ENCODE measurements at places on chromosomes 7 and 10.

- no peak for DNase-seq
Observed at GRCh38 chr10:103854265-103854685, 1.1 kb downstream of the SH3PXD2A start.

- no peak for DNase-seq
Observed at GRCh38 chr7:74029089-74029785, 1.3 kb downstream of the ELN start.

DNA sequence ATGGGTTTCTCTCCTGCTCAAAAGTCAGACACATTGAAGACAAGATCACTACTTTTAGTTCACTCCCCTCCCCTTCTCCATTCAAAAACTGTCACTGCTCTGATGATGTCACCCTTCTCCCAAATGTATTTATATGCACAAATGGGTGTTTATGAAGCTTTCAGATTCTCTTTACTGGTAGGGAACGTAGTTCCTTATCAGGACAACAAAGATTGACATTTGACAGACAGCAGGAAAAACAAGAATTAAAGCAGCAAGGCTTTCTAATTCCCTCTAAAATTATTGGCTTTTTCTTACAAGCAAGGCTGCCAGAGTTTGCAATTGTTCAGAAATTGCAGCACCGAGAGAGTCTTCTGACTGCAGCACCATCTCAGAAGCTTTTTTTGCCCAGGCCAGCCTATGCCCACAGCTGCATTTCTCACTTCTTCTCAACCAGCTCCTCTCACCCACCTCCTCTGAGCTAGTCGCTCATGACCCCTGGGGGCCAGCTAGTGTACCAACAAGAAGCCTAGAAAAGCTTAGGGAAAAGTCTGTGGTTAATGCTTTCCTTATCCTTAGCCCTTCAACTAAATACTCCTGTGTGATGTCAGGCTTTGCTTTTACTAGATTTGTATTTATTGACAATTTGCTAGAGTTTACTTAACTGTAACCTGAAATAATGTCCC is 265.1 kb downstream of the HTR7 start:
- DNase-seq, result peak; percentile 24

- no peak for DNase-seq
Observed at GRCh38 chr7:110835218-110835617, 255.7 kb upstream of the LRRN3 start.

GRCh38 chr10:51488766-51489408 is 210.5 kb downstream of the CSTF2T start:
- DNase-seq, result no peak

DNA sequence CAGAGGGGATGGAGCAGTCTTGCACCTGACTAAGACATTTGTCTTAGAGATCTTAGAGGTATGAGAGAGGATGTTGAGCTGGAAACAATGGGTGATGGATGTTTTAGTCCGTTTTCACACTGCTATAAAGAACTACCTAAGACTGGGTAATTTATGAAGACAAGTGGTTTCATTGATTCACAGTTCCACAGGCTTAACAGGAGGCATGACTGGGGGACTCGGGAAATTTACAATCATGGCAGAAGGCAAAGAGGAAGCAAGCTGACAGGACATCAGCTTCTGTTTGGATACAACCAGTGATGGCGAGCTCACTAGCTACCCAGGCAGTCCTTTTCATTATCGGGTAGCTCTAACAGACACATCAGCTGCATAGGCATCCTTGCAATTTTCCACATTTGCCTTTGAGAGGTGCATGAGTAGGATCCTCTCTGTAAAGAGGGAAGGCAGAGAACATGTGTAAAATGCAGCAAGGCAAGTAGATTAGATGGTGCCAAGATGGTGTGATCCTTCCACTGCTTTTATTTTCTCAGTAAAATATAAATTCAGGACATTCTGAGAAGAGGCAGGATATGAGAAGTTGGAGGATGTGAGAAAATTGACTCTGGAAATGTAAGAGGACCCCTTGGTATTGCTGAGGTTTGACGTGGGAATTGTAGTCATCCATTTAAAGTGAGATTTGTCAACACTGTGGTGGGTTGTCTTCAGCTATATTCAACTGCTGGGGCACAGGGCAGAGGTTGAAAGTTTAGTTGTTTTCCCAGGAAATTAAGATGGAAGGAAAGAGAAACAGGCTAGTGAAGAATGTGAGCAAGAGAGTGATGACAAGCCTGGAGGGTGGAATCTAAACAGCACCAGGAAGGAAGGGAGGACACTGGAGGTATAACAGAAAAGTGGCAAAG is 1140.0 kb upstream of the AUTS2 start:
- DNase-seq, result no peak

DNA sequence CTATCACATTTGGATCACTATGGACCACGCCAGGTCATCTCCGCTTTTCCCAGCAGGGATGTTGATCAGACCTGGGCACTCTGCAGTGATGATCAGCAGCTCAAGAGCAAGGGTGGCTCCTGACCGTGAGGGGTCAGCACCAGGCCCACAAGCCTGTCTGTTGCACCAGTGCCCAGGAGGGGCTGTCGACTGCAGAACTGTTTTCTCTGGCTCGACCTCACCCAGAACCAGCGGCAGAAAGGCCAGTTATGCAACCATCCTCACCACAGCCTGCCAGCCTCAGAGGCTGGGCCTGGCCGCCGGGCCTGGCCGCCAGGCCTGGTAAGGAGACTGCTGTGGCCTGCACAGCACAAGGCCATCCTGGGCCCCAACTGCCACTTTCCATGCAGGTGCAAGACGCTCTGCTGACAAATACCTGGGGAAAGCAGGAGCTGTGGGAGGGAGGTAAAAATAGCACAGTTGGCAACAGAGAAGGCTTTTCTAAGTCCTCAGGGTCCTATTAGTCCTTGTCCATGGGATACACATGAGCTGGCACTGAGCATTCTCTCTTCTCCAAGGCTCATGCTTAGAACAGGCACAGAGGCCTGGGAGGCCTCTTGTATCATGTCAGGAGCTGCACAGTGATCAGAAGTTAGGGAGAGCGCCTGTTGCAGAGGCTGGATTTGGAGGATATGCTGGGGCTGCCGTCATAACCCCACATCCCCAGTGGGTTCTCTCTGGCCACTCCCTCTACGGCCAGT is 17.5 kb downstream of the KCNMA1 start:
- no peak for DNase-seq

DNA sequence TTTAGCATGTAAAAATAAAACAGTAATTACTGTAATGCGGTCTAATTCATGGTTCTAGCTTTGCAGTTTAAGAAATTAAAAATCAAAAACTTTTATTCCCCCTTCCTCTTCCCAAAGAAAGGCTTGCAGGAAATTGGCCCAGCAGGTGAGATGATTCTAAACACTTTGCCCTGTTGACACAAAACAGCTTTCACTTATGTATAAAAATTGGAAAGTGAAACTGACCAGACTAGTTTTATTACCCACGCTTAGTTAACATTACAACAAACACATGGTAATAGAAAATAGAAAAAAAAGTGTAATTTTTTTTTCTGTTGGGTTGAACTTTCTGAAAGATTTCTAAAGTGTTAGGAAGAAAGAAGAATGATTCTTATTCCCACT is 1.2 kb upstream of the CCDC6 start:
- no peak for DNase-seq

DNA sequence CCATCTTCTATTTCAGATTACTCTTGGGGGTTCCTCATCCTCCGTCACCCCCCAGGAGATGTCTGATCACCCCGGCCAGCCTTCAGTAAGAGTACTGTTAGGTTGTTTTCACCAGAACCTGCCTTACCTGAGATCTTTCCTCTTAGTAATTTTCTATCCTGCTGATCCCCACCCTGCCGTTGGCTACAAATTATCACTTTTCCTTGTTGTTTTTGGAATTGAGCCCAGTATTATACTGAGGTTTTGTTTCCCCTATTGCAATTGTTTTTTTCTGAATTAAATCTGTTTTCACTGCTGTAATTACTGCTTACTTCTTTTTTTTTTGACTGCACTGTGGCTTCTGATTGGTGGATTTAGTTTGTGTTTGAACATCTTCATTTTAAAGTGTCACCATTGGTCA is 14.7 kb downstream of the SPAM1 start:
- DNase-seq, result no peak

- DNase-seq, result no peak
Observed at GRCh38 chr10:97685395-97685958, 1.6 kb downstream of the AVPI1 start.

DNA sequence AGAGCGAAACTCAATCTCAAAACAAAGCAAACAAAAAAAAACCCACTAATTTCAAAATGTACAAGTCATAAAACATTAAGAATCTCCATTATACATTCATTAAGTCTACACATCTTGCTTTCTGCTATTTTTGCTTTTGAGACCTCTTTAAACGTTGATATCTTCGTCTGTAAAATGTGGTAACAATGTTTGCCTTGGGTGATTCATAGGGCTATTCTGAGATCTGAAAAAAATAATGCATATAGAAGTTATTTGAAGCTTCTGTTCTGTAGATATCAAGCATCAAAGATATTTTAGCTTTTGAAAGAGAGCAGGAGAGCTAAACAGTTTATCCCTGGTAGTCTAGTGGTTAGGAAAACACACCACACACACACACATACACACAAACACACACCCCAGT is 158.1 kb upstream of the PLXDC2 start:
- no peak for DNase-seq

DNA sequence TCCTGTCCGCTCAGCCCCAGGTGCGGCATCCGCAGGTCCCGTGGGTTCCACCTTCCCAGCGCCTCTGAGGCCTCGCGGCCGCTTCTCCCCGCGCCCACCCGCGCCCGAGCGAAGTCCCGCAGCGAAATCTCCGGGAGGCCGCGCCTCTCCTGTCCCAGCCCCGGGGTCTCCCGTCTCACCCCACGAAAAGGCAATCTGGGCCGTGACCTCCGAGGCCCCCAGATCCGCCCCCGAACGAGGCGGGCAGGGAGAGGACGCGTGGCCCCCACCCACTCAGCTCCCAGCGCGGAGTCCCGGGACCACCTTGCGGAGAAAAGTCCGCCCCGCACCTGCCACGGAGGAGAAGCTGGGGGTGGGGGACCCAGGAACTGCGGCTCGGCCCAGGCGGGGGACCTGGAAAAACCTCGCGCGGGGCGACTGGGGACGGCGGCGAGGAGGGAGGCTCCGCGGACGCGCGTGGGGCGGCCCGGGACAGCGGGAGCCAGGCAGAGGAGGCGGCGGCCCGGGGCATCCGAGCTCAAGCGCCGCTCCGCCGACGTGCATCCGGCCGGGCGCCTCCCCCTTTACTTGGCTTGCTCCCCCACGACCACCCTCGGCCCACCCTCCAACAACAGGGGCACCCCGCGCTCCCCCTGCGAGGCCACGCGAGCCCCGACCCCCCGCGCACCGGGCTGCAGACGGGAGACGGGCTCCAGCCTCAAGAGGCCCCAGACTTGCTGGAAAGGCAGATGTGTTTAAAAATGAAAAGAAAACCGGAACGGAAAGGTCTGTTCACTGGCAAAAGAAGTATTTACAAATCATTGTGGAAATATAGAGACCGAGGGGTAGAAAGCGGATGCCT is 33.0 kb upstream of the RNF32 start:
- no peak for DNase-seq

DNA sequence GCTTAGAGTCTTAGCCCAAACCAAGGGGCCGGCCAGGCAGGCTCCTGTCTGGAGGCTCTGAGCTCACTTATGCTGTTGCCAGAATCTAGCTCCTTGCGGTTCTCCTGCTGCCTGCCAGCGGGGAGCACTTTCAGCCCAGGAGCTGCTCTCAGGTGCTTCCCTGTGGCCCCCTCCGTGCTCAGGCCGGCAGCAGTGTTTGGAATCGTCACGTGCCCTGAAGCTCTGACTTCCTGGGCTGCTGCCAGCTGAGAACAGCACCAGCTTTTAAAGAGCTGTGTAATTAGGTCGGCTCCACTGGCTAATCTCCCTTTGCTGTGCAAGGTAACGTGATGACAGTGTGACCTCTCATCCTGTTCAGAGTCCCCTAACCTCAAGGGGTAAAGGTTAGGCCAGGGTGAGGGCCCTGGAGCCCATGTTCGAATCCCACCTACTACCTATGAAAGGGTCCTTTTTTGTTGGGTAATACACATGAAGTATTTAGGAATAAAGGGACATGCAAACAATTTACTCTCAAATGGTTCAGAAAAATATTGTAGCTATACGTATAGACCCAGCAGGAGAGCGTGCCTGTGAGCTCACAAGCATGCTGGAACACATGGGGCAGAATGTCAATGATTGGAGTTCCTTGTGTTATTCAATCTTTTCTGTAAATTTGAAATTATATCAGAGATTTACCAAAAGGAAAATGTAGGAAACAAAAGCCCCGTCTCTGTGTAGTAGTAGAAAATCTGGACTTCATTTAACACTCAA is 16.6 kb downstream of the ZNF862 start:
- DNase-seq, result no peak

DNA sequence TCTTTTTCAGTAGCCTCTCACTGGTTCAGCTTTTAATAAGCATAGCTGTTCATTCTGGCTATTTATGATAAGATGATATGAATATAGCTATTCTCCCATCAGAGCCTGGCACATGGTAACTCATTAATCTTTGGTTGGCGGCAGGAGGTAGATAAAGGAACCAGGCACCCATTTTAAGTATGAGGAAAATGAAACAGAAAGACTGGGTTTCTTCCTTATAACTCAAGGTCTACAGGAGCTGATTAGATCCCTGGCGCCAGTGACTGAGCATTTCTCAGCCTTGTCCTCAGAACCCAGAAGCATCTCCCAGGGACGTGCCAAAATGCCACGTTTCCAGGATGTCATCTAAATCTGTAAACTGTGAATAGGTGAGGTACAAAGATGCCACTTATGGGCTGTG is 141.9 kb downstream of the TCF7L2 start:
- DNase-seq, result no peak

DNA sequence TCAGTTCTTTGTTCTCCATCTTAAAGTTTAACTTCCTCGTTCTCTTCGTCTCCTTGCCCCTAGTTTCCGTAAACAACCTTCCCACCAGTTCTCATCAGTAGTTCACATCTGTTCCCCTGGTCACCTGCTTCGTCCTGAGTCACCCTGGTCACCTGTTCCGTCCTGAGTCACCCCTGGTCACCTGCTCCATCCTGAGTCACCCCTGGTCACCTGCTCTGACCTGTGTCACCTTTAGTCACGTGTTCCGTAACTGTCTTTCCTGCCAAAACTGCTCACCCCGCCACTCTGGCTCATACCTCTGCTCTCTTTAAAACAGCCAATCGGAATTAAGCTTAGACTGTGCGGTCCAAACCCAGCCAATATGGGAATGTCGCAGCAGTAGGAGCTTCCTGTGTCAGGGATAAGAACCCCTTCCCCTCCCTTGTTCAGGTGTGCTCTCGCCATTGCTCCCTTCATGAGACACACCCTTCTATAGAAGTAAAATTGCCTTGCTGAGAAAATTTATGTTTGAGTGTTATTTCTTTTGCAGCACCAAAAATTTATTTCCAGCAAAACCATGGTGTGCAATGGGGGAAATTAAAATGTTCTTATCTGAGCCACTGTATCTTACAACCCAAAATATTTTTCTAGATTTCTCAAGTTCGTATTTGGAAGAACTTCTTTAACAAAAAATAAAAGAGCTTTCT is 112.2 kb downstream of the VIM start:
- no peak for DNase-seq

Data from NCI-H460 (cell line).